ENCODE measurements at places on chromosomes 12 and 14.

DNA sequence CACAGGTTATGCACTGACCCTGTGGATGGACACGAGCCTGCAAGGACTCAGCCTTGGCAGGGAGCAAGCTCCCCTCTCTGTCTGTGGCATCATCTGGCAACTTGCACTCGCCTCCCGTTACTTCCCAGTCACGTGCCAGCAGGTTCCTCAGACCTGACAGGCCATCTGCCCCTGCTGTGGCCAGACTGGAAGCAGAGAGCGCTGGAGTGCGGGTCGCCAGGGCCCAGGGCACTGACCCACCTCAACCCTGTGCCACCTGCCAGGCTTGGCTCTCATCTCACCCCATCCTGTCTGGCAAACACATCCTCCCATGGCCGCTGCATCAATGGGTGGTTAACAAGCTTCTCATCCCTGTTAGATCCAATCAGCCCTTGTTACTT, 28.4 kb downstream of the SLC6A12 start:
- DNase-seq, result no peak

DNA sequence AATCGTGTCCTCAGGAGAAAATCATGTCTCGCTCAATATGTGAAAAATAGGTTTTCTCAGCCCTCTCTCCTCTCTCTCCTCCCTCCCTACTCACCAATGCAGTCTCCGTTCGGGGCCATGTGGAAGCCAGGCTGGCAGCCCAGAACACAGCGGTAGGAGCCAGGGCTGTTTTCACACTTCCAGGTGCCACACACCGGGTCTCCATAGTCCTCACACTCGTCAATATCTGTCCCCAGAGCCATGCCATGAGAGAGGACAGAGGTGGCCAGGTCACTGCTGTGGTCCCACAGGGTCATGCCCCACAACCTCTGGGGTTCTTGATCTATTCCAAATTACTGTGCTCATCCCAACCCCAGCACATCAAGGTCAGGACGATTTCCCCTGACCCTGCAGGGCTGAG, 13.5 kb downstream of the ISCA2 start:
- no peak for DNase-seq

DNA sequence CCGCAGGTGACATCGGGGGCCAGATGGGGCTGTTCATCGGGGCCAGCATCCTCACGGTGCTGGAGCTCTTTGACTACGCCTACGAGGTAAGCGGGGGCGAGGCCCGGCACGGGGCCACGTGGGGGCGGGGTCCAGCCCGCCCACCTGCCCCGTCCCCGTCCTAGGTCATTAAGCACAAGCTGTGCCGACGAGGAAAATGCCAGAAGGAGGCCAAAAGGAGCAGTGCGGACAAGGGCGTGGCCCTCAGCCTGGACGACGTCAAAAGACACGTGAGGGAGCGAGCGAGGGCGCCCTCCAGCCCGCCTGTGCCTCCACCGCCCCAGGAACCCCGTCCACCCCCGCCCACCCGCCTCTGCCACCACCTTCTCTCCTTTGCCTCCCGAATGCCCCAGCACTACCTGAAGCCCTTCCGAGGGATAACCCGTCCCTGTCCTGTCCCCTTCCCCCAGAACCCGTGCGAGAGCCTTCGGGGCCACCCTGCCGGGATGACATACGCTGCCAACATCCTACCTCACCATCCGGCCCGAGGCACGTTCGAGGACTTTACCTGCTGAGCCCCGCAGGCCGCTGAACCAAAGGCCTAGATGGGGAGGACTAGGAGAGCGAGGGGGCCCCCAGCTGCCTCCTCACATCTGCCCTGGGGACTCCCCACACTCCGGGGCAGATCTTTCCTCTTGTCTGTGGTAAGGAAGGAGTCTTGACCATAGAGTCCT, 3.9 kb upstream of the SMARCD1 start:
- no peak for DNase-seq

GRCh38 chr14:40374221-40374620, 942.0 kb upstream of the FBXO33 start:
- DNase-seq, result no peak

DNA sequence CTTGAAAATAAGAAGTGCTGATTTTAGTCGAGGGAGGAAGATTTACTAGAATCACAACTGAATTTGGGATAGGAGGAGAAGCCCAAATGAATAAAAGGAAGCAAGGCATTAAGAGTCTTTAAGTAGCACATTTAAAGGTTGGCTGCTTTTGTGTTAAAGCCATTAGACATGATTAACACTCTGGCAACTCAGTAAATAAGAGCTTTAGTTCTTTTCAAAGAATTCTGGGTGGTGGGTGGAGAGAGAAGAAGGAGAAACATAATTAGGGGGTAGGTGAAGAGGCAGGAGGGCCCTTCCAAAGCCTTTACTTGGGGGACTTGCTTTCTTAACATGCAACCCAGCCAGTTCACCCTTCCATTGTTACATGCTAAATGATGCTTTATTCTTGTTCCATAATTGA, 284.6 kb upstream of the SEL1L start:
- no peak for DNase-seq

- no peak for DNase-seq
Observed at GRCh38 chr12:77031745-77032144, 33.6 kb downstream of the E2F7 start.

DNA sequence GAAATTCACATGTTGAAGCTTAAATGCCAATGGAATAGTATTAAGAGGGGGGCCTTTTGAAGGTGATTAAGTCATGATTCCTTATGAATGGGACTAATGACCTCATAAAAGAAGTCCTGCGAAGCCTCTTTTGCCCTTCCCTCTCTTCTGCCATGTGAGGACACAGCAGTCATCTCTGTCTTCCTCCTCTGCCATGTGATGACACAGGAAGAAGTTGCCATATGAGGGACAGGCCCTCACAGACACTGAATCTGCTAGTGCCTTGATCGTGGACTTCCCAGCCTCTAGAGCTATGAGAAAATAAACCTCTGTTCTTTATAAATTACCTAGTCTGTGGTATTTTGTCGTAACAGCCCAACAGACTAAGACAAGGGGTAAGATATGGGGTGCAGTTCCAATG, 100.7 kb downstream of the VCPKMT start:
- no peak for DNase-seq

DNA sequence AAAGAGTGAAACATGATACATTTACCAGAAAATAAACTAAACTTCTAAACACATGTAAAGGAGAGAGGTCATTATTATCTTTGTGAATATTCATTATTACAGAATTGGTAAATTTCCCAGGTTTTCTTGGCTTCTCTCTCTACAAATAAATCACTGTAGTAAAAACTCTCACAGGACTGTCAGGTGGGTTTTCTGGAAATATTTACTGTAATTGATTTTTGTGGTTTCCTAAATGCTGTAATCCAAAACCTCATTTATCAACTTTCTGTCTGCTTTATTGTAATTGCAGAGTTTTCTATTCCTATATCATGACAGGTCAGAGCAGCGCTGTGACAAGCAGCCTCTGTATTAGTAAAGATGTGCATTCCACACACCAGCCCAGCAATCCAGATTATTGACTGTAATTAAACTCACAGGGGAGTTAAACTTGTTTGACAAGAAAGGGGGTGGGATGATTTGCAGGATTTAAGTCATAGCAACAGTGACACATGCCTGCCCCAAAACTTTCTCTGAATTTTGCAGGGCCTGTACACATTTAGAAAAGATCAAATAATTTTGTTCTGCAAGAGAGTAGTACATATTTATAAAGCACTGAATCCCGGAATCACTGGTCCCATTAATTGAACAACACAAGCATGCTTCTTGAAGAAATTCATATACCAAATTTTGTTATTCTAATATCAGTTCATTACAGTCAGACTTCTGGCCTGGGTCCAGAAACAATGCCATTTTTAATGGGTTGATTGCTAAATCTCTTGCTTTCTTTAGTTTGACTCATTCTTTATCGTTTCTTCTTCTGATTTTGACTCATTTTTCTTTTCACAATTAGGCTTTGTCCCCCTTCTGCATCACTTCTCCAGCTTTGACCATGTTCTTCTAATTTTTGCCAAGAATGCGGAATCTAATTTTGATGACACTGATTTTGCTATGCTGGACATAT, 42.2 kb downstream of the PTPRO start:
- DNase-seq, result no peak

DNA sequence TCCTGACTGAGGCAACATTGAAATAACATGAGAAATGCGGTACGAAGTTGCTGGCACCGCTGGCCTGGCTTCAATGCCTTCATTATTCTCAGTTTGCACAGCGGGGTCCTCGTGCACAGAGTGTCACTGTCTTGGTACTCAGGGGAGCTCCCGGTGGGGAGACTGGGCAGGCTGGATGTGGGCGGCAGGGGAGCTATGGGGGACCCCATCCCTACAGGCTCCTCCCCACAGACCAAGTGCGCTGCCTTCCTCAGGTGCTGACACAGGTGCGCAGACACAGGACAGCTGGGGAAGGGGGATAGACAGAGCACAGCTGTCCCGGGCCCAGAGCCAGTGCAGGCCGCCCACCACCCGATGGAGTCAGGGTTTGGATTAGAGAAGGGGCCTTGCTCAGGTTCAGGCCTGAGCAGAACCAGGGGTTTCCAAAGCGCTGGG, 270.1 kb downstream of the ADGRD1 start:
- DNase-seq, result no peak

DNA sequence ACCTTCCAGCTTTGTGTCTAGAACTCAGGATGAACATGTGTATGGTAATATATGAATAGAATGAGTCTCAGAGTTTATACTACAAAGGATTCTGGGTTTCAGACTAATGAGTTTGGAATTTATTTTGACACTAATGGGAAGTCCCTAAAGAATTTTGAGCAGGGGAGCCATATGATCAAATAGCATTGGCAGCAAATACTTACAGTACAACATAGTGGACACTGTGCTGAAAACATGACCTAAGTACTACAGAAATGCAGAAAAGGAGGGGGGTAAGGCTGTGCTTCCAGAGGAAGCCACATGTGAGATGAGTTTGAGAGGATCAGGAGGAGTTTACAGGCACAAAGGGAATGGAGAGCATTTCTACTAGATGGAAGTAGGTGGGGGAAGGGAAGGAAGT, 225.8 kb downstream of the C12orf42 start:
- DNase-seq, result no peak

GRCh38 chr12:92466391-92467305, 236.1 kb upstream of the PLEKHG7 start:
- no peak for DNase-seq

- DNase-seq, result no peak
Observed at GRCh38 chr14:52021957-52022600, 32.7 kb downstream of the RTRAF start.

- DNase-seq, result no peak
Observed at GRCh38 chr12:124153392-124153791, 141.5 kb upstream of the RFLNA start.

DNA sequence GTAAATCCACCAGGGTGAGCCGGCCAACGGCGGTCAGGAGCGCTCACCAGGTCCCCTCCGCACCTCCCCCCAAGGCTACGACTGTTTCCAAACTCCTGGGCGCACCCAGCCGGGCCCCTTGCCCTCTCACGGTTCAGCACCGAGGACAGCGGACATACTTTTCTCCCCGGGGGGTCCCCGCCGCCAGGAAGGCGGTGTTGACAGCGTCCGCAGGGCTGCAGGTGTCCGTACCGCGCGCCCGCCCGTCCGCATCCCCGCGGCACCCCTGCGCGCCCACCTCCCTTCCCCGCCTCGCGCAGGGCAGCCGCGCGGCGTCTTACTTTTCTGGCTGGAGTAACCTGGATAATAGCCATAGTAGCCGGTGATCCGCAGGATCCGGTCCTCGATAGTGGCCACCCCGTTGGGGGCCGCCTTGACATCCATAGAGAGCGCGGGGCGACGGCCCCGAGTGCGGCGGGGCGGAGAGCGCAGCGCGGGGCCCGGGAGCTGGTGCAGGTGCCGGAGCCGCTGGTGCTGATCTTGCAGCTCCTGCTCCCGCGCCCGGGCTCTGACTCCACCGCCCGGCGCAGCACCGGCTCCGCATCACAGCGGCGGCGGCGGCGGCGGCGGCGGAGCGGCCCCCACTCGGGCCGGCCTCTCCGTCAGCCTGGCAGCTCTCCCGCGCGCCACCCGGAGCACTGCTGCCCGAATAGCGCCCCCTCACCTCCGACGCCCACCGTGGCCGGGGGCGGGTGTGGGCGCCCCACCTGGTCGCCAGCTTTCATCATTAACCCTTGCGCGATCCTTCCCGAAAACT, at the start of gene SLC35F4:
SLC35F4 (minus strand) TSS at position 690 of the 796 bp plus-strand sequence.
- DNase-seq, result no peak

DNA sequence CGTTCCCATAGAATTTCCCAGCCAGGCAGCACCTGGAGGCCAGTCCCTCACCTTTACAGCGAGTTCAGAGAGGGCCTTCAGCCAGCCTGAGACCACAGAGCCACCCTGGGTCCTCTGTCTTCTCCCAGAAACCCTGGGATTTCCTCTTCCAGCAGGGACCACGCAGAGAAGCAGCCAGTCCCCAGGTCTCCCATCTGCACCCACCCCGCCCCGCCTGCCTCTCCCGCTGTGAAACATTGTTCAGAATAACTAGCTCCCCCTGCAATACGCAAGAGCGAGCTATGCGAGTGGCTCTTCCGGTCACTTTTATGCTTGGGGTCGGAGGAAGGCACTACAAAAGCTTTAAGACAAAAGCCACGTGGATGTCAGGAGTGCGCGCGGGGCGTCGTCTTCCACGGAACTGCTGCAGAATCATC, 77.8 kb downstream of the SERPINA3 start:
- DNase-seq, result no peak

DNA sequence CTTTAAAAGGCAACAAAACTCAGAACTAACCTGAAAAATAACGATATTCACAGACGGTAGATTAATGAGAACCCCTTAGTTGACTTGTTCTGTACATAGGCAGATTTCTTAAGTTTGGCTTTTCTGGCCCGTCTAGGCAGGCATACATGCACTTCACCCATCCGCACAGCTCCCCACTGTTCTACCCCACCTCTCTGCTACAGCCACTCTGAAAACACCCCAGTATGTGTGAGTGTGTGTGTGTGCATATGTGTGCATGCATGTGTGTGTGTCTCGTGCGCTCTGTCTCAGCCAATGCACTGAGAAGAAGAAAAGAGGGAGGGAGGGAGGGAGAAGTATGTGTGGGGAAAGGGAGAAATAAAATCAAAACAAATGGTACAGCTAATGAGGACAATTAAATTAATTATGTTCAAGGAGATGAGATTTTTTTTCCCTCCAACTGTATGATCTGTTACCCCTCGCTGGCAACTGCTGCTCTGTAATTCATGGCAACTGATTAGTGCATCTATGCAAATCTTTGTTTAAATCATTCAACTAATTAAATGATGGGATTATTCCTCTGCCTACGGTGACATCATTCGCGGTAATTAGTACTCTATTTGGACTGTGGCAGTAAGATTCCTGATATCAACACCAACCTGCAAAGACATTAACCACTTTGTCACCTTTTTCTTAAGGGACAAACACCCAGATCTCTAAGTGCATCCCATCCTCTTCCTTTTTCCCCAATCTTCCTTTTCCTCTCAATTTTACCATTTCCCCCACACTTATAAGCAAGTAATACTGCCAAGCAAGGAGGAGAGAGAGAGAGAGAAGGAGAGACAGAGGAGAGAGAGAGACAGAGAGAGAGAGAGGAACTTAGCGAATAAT, 2.2 kb upstream of the LMO3 start:
- no peak for DNase-seq

DNA sequence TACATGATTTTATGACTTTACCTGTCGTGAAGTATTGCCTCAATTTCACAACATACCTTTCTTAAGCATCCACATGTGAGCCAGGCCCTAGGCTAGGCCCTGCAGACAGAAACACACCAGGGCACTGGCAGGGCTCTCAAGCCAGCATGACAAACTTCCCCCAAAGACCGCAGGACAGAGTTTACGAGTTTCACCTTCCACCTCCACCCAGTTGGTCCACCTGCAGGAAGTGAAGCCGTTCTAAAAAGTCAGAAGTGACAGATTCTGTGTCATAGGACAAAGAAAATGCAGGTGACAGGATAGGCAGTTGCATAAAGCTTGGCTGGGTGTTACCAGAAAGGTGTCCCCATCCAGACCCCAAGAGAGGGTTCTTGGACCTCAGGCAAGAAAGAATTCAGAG, 382.3 kb downstream of the PCNX1 start:
- no peak for DNase-seq
